Gastroesophageal sphincter (tissue), 4 donors: ENCODE measurements at places on chromosomes 1 and 21. TPM values are rescaled to one million over a fixed set of nuclear protein-coding genes. Genes with fewer than 3 reads are reported as not detected.

DNA sequence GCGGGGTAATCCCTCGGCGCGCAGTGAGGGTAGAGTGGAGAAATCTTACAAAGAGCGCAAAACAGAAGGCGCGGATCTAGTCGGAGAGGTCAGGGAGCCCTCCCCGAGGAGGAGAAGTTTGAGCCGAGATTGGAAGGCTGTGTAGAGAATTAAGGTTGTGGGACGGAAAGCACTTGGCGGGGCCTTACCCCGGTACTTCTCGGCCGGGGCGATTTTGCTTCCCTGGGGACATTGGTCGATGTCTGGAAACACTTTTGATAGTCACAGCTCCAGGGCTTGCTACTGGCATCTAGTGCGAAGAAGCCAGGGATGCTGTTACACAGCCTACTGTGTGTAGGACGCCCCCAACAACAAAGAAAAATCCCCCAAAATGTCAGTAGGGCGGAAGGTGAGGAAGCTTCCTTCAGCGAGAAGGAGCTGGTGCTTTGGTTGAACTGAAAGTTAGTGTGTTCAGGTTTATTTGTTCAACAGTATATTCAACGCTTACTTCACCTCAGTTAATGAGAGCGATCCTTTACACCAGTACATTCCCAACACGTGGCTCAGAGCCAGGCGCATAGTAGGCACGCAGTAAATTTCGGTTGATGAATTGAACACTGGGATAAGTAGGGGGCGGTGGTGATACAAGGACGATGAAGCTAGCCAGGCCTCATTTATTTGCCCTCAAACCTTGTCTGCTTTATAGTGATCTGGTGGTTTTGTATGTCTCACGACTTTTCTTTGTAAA, 807 bp downstream of the CEP85 start:
- no peak for ATAC-seq

The PRAMEF18 gene
- not detected for total RNA-seq

DNA sequence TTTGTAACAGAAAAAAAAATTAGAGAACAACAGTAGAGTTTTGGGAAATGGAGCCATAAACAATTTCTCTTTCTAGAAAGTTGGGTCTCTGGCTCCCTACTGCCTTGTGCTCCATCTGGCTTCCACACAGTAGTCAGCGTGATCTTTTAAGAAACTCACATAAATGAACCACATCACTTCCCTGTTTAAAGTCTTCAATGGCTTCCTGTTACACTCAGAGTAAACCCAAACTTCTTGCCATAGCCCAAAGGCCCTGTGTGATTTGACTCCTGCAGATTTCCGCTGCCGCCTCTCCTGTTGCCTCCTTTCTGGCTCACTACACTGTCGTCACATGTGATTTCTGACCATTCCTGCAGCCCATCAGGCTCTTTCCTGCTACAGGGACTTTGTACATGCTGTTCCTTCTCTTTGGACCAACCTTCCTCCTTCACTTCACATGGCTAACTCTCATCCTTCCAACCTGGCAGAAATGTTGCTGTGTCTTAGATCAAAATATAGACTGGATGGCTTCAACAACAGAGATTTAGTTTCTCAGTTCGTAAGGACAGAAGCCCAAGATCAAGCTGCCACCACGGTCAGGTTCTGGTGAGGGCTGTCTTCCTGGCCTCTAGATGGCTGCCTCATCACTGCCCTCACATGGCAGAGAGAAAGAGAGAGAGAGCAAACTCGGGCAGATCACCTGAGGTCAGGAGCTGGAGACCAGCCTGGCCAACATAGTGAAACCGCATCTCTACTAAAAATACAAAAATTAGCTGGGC, 34.0 kb downstream of the OPRD1 start:
- ATAC-seq: no peak

GRCh38 chr1:29628190-29628589, 391.9 kb downstream of the PTPRU start:
- no peak for ATAC-seq

The ITLN2 gene
- not detected for total RNA-seq

The DYNLT5 gene
- 2.2 TPM for total RNA-seq
